ENCODE measurements at places on chromosomes 5 and 9.

DNA sequence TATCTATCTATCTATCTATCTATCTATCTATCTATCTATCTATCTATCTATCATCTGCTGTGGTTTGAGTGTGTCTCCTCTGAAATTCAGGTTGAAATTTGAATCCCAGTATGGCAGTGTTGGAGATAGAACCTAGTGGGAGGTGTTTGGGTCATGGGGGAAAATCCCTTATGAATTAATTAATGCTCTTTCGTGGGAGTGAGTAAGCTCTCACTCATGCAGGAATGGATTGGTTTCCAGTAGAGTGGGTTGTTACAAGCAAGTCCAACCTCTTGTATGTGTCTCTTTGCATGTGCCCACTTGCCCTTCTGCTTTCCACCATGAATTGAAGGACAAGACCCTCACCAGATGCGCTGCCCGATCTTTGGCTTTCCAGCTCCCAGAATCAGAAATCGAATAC is 113.0 kb downstream of the ANXA1 start:
- no peak for DNase-seq

GRCh38 chr9:131203431-131204218 is 72.7 kb downstream of the FAM78A start:
- no peak for DNase-seq

DNA sequence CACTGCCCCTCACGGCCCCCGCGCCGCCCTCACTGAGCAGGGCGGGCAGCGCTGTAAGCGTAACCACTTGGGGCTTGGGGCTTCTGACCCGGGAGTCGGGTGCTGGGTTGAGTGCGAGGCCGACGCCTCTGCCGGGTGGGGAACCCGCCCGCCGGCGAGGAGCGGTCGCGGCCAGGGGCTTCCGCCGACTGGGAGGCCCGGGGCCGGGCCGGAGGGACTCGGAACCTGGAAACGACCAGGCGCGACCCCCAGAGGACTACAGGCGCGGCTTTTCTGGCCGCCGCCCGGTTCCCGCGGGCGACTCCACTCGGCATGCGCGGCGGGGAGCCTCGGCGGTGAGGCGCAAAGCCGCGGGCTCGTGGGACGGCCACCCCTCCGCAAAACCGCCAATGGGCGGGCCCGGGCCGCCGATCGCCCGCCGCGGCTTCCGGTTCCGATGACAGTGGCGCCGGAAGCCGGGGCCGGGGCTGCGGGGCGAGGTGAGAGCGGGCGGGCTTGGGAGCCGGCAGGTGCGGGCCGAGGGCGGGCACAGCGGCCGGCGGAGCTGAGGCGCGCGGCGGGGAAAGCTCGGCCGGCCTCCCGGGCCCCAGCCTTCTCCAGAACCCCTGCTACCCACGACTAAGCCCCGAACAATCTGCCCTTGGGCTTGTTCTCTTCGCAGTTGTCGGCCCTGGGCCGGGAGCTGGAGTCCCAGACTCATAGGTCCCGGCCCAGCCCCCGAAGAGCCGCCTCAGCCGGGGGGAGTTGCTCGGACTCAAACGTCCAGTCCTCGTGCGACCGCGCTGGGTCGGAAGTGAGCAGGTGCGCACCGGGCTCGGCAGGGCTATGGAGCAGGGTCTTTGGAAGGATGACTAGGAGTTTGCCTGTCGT is at the start of gene RMND5B:
Gene RMND5B (plus strand): TSS at position 439 of the 870 bp plus-strand sequence. CDS start 7,106 bp downstream, outside the sequence.
- DNase-seq, result peak; percentile 86

DNA sequence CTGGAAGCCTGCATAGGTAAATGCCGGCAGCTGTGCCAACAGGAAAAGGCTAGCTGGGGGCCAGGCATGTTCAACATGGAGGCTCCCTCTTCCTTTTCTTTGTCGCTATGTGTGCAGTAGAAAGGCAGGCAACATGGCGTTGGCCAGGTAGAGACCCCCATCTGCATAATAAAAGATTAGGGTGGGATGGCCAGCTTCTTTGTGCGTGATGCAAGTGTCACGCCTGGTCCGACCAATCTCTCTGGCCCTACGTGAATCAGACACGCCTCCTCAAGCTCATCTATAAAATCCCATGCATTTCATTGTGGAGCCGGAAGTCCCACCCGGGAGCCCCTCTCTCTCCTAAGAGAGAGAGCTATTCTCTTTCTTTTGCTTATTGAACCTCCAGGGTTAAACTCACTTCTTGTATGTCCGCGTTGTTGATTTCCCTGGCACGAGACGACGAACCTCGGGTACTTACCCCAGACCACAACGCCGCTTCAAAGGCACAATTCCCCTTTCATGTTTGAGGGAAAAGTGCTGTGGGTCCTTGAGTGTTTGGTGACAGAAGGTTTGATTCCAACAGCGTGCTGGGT is 25.0 kb upstream of the C5orf47 start:
- no peak for DNase-seq

GRCh38 chr5:148805326-148806290 is 20.8 kb upstream of the ADRB2 start:
- DNase-seq, result no peak

GRCh38 chr5:91225848-91226686 is 157.1 kb downstream of the ARRDC3 start:
- DNase-seq, result no peak

DNA sequence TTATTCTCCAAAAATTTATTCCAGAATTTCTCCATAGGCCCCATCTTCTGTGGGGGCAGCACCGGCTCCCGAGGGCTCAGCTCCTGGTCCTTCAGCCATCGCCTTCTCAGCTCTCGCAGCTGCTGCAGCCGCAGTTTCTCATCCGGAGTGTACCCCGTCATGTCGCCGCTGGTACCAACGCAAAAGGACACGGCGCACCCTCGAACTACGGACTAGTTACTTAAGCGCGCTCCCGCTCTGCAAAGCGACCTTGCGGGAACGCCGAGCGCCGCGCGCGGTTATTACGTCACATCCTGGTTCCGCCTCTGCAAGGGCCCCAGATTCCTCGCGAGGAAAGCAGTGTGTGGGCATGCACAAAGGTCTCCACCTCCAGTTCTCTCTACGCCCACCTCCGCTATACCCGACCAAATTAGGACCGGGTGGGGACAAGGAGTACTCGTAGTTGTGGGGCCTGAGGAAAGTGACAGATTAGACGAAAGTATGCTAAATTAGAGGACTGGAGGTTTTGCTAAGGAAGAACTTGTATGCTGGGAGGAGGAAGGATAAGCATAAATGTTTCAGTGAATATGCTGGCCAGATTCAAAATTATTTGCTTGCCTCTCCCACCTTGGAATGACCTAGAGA is at the start of gene NDUFB6:
Gene NDUFB6 (minus strand): TSS at position 260 of the 624 bp plus-strand sequence. CDS start 99 bp downstream, at position 161.
- peak; percentile 93 for DNase-seq

GRCh38 chr5:82662340-82662739 is 384.2 kb upstream of the RPS23 start:
- DNase-seq, result no peak

DNA sequence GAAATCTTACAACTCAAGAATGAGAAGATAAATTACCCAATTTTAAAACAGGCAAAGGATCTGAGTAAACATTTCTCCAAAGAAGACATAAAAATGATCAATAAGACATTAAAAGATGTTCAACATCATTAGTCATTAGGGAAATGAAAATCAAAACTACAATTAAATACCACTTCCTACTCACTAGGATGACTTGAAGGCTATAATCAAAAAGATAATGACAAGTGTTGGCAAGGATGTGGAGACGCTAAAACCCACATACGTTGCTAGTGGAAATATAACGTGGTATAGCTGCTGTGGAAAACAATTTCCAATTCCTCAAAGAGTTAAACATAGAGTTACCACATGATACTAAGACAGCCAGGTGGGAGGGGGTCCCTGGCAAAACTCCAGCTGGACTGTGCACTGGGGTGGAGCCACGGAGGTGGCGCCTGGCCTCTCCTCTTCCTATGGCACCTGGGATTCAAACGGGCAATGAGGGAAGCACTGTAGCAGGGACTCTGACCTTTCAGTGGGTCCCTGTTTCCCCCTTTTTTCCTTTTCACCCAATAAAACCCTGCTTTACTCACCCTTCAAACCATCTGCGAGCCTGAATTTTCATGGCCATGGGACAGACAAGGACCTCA is 5.9 kb downstream of the ARSB start:
- no peak for DNase-seq

- DNase-seq, result no peak
Observed at GRCh38 chr9:113973963-113974413, 97.9 kb downstream of the ZNF618 start.

Data from coronary artery (tissue), 2 donors.